Activated CD4-positive, alpha-beta T cell treated with anti-CD3 and anti-CD28 coated beads, Interleukin-2, amount 10 ng/mL, durations not matched to agents 24 days and 14 days (primary cell): ENCODE measurements at places on chromosomes 1 and 21. TPM values are rescaled to one million over a fixed set of nuclear protein-coding genes. Genes with fewer than 3 reads are reported as not detected.

Gene CHIA
- total RNA-seq: not detected in 2 replicates

Gene FCRL5
- total RNA-seq: not detected in 2 replicates

Gene C1QB
- total RNA-seq: not detected in 2 replicates

Gene CDCP2
- total RNA-seq: not detected in 2 replicates

Gene JTB
- 195 and 200 TPM in 2 replicates for total RNA-seq

Gene MANEAL
- total RNA-seq: 2.7 and 3.1 TPM in 2 replicates

Gene SH2D5
- 0.23 and 0.24 TPM in 2 replicates for total RNA-seq

Gene CLCA1
- not detected in 2 replicates for total RNA-seq

- DNase-seq: no peak
- no peak overlapping the region for H3K4me3 ChIP-seq
- H3K27ac ChIP-seq: no peak overlapping the region
- no peaks in the 10 kb centered on the region for H3K27me3 ChIP-seq
- no peaks in the 10 kb centered on the region for H3K36me3 ChIP-seq
- peaks cover 4% of the 10 kb centered on the region for H3K4me1 ChIP-seq
Observed at GRCh38 chr1:2481885-2482284, 5.8 kb downstream of the PLCH2 start.

DNA sequence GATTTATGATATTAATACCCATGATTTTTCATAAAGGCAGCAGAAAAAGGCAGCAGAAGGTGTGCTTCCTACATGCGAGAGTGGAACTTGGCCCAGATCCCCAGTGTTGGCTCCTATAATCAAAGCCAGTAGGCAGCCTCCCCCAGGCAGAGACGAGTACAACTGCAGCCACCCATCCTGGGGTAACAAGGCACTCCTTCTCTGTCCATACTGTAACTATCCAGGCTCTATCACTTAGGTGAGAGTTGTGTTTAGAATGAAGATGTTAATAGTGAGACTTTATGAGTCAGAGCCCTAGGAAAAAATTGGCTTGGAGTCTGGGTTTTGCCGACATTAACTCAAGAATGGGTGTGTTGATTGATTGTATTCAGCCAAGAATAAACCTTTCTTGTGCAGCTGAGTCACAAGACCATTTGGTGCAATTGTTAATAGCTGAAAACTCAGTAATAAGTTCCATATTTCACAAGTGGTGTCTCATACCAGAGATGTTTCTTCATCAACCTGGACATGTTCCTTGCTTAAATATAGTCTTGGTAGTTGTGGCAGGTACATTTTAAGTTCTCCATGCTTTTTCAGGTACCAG, 322.3 kb downstream of the DUSP10 start:
- H3K27me3 ChIP-seq: peaks cover 7% of the 10 kb centered on the region
- H3K4me3 ChIP-seq: no peak overlapping the region
- no peaks in the 10 kb centered on the region for H3K36me3 ChIP-seq
- DNase-seq: no peak
- no peak overlapping the region for H3K27ac ChIP-seq
- H3K4me1 ChIP-seq: no peaks in the 10 kb centered on the region

- peaks cover 76% of the 10 kb centered on the region for H3K4me1 ChIP-seq
- H3K36me3 ChIP-seq: peaks cover 50% of the 10 kb centered on the region
- H3K4me3 ChIP-seq: no peak overlapping the region
Observed at GRCh38 chr1:167443757-167444156, 74.6 kb downstream of the CD247 start.

DNA sequence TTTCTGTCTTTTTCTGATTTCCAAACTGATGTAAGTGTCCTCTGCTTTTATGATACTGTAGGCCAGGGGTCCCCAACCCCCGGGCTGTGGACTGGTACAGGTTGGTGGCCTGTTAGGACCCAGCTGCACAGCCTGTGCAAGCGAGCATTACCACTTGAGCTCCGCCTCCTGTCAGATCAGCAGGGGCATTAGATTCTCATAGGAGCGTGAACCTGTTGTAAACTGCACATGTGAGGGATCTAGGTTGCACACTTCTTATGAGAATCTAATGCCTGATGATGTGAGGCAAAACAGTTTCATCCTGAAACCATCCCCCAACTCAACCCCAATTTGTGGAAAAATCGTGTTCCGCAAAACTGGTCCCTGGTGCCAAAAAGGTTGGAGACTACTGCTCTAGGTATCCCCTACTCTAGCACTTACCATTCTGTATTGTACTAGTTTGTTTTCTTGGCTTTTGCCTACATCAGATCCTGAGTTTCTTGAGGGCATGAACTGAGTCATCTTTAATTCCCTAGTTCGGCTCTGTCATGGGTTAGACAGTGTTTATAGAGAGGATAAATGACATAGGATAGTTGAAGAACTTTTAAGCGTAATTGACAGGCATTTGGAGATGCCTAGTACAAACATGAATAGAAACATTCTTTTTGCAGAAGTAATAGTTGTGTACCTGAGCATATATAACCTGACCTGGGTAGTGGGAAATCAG, 4.1 kb downstream of the ABCD3 start:
- H3K36me3 ChIP-seq: no peaks in the 10 kb centered on the region
- DNase-seq: no peak
- H3K27ac ChIP-seq: no peak overlapping the region
- H3K4me3 ChIP-seq: no peak overlapping the region
- H3K27me3 ChIP-seq: peaks cover 8% of the 10 kb centered on the region
- peaks cover 25% of the 10 kb centered on the region for H3K4me1 ChIP-seq

GRCh38 chr1:117570988-117571409, 34.8 kb upstream of the TENT5C start:
- no peaks in the 10 kb centered on the region for H3K36me3 ChIP-seq
- H3K4me1 ChIP-seq: peaks cover 17% of the 10 kb centered on the region
- H3K27me3 ChIP-seq: peaks cover 7% of the 10 kb centered on the region

- H3K27me3 ChIP-seq: no peaks in the 10 kb centered on the region
- no peak for DNase-seq
- peaks cover 9% of the 10 kb centered on the region for H3K4me1 ChIP-seq
- H3K36me3 ChIP-seq: peaks cover 3% of the 10 kb centered on the region
Observed at GRCh38 chr21:36188937-36189336, 32.3 kb downstream of the DOP1B start.

- H3K27ac ChIP-seq: no peak within 1 kb of the TSS
- peaks cover 41% of the 10 kb centered on the region for H3K4me1 ChIP-seq
- H3K36me3 ChIP-seq: peaks cover 8% of the 10 kb centered on the region
- DNase-seq: no peak
- H3K4me3 ChIP-seq: peak within 1 kb of the TSS; percentile 80
Observed at GRCh38 chr1:156858959-156859522, at the start of gene INSRR. INSRR (minus strand) TSS chr1:156859117; CDS start chr1:156858621, 496 bp downstream.

DNA sequence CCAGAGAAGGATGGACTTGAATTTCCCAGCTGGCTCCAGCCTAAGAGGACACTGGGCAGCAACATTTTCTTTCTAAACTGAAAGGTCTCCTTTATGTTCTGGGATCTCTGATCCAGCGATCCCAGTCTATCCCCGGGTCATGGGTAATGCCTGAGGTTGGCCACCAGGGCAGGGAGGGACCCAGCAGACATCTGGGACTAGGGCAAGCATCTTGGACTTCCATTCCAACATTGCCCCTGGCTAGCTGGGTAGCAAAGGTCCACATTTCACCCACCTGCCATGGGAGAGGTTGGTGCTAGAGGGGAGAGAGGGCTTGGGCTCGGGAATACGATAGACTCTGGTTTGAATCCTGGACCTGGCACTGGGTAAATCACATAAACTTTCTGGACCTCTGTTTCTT, 84.6 kb downstream of the LRRN2 start:
- no peak for DNase-seq
- H3K27me3 ChIP-seq: no peaks in the 10 kb centered on the region
- H3K27ac ChIP-seq: no peak overlapping the region
- no peak overlapping the region for H3K4me3 ChIP-seq
- H3K36me3 ChIP-seq: no peaks in the 10 kb centered on the region
- no peaks in the 10 kb centered on the region for H3K4me1 ChIP-seq

GRCh38 chr1:50610563-50610962, 187.3 kb upstream of the DMRTA2 start:
- H3K4me3 ChIP-seq: no peak overlapping the region
- DNase-seq: no peak
- peaks cover 3% of the 10 kb centered on the region for H3K4me1 ChIP-seq
- H3K36me3 ChIP-seq: peaks cover 3% of the 10 kb centered on the region

DNA sequence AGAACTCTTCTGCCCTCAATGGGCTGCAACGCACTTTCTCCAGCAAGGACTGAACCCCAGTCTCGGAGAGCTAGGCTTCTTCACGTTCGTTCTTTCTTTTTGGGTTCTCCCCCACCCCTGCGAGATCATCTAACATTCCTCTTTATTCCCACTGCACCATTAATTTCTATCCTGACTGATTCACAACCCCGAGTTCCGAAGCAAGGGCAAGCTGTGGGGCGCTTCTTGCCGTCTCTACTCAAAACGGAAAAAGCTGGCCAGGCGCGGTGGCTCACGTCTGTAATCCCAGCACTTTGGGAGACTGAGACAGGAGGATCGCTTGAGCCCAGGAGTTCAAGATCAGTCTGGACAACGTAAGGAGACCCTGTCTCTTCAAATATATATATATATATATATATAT, 37.4 kb upstream of the BTG2 start:
- H3K36me3 ChIP-seq: no peaks in the 10 kb centered on the region
- H3K27me3 ChIP-seq: peaks cover 2% of the 10 kb centered on the region
- peaks cover 19% of the 10 kb centered on the region for H3K4me1 ChIP-seq
- no peak for DNase-seq
- peak overlapping the region; percentile 76 for H3K27ac ChIP-seq
- H3K4me3 ChIP-seq: peak overlapping the region; percentile 87

GRCh38 chr1:55700359-55701130, 485.4 kb upstream of the USP24 start:
- no peaks in the 10 kb centered on the region for H3K4me1 ChIP-seq
- H3K27ac ChIP-seq: no peak overlapping the region
- no peaks in the 10 kb centered on the region for H3K36me3 ChIP-seq
- H3K27me3 ChIP-seq: no peaks in the 10 kb centered on the region

DNA sequence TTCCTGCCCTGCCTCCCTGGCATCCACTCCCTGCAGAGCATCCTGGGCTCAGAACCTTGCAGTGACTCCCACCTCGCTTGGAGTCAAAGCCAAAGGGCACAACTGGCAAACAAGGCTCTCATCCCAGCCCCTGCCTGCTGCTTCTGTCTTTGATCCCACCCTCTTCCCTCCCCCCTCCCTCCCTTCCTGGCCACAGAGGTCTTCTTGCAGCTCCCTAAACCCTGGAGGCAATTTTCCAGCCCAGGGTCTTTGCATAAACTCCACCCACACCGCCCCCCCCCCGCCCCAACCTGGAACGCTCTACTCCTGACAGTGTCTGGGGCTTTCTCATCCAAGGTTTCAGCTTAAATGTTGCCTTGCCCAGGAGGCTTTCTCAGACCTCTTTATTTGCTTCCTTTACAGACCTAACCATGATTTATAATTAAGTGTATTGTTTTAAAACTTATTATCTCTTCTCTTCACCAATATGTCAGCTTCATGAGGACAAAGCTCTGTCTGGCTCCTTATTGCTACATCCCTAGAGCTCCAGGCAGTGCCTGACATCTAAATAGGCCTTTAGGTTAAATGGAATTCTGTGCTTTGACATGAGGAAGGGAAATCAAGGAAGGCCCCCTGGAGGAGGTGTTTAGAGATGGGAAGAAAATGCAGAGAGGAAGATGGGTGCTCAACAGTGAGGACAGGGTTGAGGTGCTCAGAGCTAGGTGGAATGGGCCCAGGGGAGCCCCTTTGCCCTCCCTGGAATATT, 37.7 kb upstream of the PADI1 start:
- DNase-seq: no peak
- H3K27ac ChIP-seq: no peak overlapping the region
- no peaks in the 10 kb centered on the region for H3K36me3 ChIP-seq
- peaks cover 4% of the 10 kb centered on the region for H3K27me3 ChIP-seq
- H3K4me3 ChIP-seq: no peak overlapping the region

DNA sequence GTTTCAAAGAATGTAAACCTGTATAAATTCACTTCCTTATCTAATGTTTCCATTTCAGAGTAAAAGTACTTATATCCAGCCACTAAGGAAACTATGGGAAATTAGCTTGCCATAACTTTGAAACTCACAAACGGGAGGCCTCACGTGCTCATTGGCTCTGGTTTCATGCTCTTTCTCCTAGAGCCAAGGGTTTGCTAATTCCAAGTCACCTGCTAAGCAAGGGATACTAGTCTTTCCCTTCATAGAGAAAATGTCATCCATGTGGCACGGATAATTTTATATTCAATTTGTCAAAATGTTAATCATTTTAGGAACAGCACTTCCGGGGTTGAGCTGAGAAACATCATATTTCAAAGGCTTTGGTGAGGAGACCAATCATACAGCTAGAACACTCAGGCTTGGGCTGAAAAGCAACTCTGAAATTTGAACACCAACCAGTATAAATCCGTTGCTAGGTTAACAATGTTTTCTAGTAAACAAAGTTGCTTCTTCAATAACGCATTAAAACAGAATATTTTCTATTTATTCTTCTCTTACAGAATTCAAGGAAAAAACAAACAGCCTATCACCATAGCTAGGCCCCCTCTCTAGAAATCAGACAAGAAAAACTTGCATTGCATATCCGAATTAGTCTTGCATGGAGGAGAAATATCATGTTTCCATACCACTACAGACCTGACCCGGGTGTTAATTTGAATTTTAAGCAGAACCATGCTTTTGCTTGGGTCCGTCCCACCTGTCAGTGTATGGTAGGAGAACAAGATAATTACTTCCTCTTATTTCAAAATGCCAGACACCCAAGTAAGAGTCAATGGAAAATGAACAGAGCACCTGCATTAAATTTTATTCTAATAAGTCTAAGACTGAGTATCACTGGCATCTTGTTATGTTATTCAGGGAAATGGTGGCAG, 196.1 kb upstream of the ESRRG start:
- no peaks in the 10 kb centered on the region for H3K4me1 ChIP-seq
- no peak for DNase-seq
- no peak overlapping the region for H3K4me3 ChIP-seq
- no peak overlapping the region for H3K27ac ChIP-seq

GRCh38 chr1:32186077-32186476, 6.6 kb downstream of the TXLNA start:
- no peak for DNase-seq
- H3K27me3 ChIP-seq: no peaks in the 10 kb centered on the region
- peak overlapping the region; percentile 68 for H3K4me3 ChIP-seq
- peaks cover 46% of the 10 kb centered on the region for H3K4me1 ChIP-seq

GRCh38 chr1:206831650-206832049, 33.8 kb upstream of the IL20 start:
- H3K4me1 ChIP-seq: peaks cover 40% of the 10 kb centered on the region
- no peak overlapping the region for H3K4me3 ChIP-seq
- H3K36me3 ChIP-seq: no peaks in the 10 kb centered on the region
- H3K27ac ChIP-seq: no peak overlapping the region
- DNase-seq: no peak

- DNase-seq: no peak
- no peak overlapping the region for H3K27ac ChIP-seq
- H3K4me1 ChIP-seq: peaks cover 13% of the 10 kb centered on the region
Observed at GRCh38 chr1:159804924-159805323, 2.8 kb downstream of the FCRL6 start.

DNA sequence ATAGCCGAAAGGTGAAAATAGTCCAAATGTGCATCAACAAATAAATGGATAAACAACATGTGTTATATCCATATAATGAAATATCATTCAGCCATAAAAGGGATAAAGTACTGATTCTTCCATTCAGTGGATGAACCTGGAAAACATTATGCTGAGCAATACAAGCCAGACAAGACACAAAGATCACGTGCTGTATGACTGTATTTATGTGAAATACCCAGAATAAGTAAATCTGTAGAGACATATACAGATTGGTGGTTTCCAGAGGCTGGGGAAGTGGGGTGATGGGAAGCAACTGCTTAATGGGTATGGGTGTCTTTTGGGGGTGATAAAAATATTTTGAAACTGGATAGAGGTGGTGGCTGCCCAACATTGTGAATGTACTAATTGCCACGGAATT, 13.3 kb upstream of the GSTM4 start:
- no peak overlapping the region for H3K27ac ChIP-seq
- no peak for DNase-seq
- peaks cover 13% of the 10 kb centered on the region for H3K4me1 ChIP-seq
